ENCODE measurements at places on chromosomes 3 and 15. TPM values are rescaled to one million over a fixed set of nuclear protein-coding genes. Genes with fewer than 3 reads are reported as not detected.

The GOLGA6L7 gene
- not detected for total RNA-seq

The KCNH8 gene
- not detected for total RNA-seq

The PARP3 gene
- total RNA-seq = 13.1 TPM

The SGO1 gene
- 16.6 TPM for total RNA-seq

The SOX14 gene
- not detected for total RNA-seq

The GPR149 gene
- total RNA-seq = not detected

The SPINK8 gene
- not detected for total RNA-seq

The POLQ gene
- 4.0 TPM for total RNA-seq

The LNP1 gene
- 3.1 TPM for total RNA-seq

The THAP10 gene
- 5.6 TPM for total RNA-seq

The BOC gene
- not detected for total RNA-seq

The ACKR2 gene
- total RNA-seq = not detected

The GOLGA8T gene
- 0.52 TPM for total RNA-seq

The NLGN1 gene
- 10.7 TPM for total RNA-seq

The SNAPC5 gene
- 59.1 TPM for total RNA-seq

The GRK7 gene
- not detected for total RNA-seq

The TGM5 gene
- total RNA-seq = not detected

The PCOLCE2 gene
- total RNA-seq = 20.8 TPM

The IL5RA gene
- not detected for total RNA-seq

The PIGX gene
- total RNA-seq = 25.6 TPM

The BCHE gene
- total RNA-seq = 39.0 TPM

The DNAJC13 gene
- 24.8 TPM for total RNA-seq

The CAPN3 gene
- total RNA-seq = 1.6 TPM

The TMEM266 gene
- total RNA-seq = not detected

The ACSBG1 gene
- not detected for total RNA-seq

The CHAC1 gene
- 61.1 TPM for total RNA-seq

The STAB1 gene
- not detected for total RNA-seq

The MESP2 gene
- total RNA-seq = not detected

The TERC gene
- 17.6 TPM for total RNA-seq

The C3orf49 gene
- 34.7 TPM for total RNA-seq

The MYO5A gene
- total RNA-seq = 12.1 TPM

The PTPRG gene
- total RNA-seq = 25.5 TPM

The SERINC4 gene
- 0.12 TPM for total RNA-seq

The ECE2 gene
- total RNA-seq = not detected

The GOLGA6A gene
- not detected for total RNA-seq

The SUCNR1 gene
- 3.8 TPM for total RNA-seq

The SLC12A1 gene
- total RNA-seq = not detected

The SEMA6D gene
- 0.02 TPM for total RNA-seq

The CGNL1 gene
- total RNA-seq = 0.98 TPM

The GPR171 gene
- not detected for total RNA-seq

The GOLGA6D gene
- total RNA-seq = not detected

The HCLS1 gene
- total RNA-seq = 7.3 TPM

The ACAN gene
- not detected for total RNA-seq

Measured in NCI-H460 (cell line).